Caki2 (cell line): ENCODE measurements at places on chromosomes 7 and 10. TPM values are rescaled to one million over a fixed set of nuclear protein-coding genes. Genes with fewer than 3 reads are reported as not detected.

ZSCAN21 gene
- total RNA-seq: 1.0 and 4.4 TPM in 2 replicates

SFTPA1 gene
- total RNA-seq: not detected in 2 replicates

GPR85 gene
- total RNA-seq: not detected in 2 replicates

PIP gene
- not detected in 2 replicates for total RNA-seq

UBN2 gene
- total RNA-seq: 1.5 and 1.7 TPM in 2 replicates

CDK14 gene
- total RNA-seq: 4.6 and 10.4 TPM in 2 replicates

MMD2 gene
- not detected in 2 replicates for total RNA-seq

ADCY1 gene
- 0.32 TPM in 1 of 2 replicates, not detected in the other for total RNA-seq

AKR1C2 gene
- total RNA-seq: 1,417 and 1,499 TPM in 2 replicates

PROSER2 gene
- total RNA-seq: 83.5 and 84.9 TPM in 2 replicates

PTN gene
- not detected in 2 replicates for total RNA-seq

MKX gene
- total RNA-seq: not detected in 2 replicates

SPDYE3 gene
- total RNA-seq: not detected in 2 replicates

CACNB2 gene
- not detected in 2 replicates for total RNA-seq

CALML5 gene
- total RNA-seq: not detected in 2 replicates

STEAP2 gene
- 2.3 and 7.8 TPM in 2 replicates for total RNA-seq

AMPH gene
- total RNA-seq: not detected in 2 replicates

URGCP gene
- total RNA-seq: 22.0 and 30.4 TPM in 2 replicates

OR2A7 gene
- total RNA-seq: 0.47 TPM in 1 of 2 replicates, not detected in the other

ELN gene
- 0.27 TPM in 1 of 2 replicates, not detected in the other for total RNA-seq

AKR1C4 gene
- not detected in 2 replicates for total RNA-seq

GPER1 gene
- total RNA-seq: 2.5 and 7.7 TPM in 2 replicates

NPC1L1 gene
- not detected in 2 replicates for total RNA-seq
